ENCODE measurements at places on chromosomes 11 and 22.

- no peak for DNase-seq
Observed at GRCh38 chr11:65083134-65083833, 556 bp downstream of the CDCA5 start.

- no peak for DNase-seq
Observed at GRCh38 chr22:19051381-19052072, 70.7 kb downstream of the DGCR2 start.

DNA sequence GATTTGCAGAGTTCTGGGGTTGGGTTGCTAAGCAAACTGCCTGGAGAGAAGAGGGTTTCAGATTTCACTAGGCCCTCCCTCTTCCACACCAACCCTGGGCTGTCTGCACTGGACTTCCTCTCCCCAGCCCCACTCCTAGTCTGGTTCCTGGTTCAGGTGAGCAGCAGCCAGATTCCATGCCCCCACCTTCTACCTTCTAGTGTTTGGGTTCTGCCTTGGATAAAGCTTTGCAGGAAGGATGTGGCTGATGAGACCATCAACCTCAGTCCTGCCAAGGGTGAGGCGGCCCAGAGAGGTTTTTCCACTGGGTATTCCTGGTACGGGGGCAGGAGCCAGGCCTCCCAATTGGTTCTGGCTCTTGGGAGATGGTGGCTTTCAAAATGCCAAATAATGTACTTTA is 68.3 kb downstream of the BCR start:
- DNase-seq, result no peak

- no peak for DNase-seq
Observed at GRCh38 chr22:46696614-46697013, 41.4 kb downstream of the CERK start.

DNA sequence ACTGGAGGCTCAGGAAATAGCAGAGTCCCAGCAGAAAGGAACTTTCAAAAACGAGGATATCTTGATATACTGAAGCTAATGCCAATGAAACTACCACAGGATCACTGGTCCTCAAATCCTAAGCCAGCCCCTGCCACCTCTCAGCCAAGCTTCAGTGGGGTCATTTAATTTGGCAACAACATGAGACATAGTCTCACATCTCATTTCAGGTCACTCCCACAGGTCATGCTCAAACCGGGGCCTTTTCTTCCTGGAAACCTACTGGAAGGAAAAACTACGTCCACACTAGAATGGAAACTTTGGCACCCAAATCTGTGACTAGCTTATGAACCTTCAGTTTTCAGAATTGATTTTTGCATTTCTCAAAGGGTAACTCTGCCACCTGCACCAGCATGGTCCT is 61.9 kb upstream of the CYP2D6 start:
- no peak for DNase-seq

- no peak for DNase-seq
Observed at GRCh38 chr11:110918351-110918750, 206.1 kb upstream of the ARHGAP20 start.

DNA sequence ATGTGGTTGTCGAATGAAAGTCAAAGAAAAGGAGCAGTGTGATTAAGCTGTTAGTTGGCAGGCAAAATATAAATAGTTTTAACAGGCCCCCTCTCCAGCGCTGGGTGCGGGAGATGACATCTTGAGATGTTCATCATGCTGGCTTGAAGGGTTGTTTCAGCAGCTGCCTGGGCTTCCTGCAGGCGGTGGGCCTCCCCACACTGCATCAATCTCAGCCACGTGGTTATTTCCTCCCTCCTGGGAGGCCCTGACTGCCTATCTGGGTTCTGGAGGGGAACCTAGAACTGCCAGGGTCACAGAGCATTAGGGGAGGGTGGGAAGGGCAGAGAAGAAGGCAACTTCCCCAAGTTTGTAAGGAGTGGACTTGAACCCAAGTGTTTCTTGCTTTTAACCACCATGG is 173.3 kb upstream of the SYT13 start:
- no peak for DNase-seq

GRCh38 chr22:30040499-30041260 is 39.6 kb upstream of the HORMAD2 start:
- no peak for DNase-seq

GRCh38 chr11:130145311-130145812 is 14.2 kb upstream of the ST14 start:
- no peak for DNase-seq

GRCh38 chr11:14110629-14111028 is 148.1 kb downstream of the SPON1 start:
- DNase-seq, result no peak

- DNase-seq, result no peak
Observed at GRCh38 chr22:47203554-47203991, 441.1 kb downstream of the TBC1D22A start.

DNA sequence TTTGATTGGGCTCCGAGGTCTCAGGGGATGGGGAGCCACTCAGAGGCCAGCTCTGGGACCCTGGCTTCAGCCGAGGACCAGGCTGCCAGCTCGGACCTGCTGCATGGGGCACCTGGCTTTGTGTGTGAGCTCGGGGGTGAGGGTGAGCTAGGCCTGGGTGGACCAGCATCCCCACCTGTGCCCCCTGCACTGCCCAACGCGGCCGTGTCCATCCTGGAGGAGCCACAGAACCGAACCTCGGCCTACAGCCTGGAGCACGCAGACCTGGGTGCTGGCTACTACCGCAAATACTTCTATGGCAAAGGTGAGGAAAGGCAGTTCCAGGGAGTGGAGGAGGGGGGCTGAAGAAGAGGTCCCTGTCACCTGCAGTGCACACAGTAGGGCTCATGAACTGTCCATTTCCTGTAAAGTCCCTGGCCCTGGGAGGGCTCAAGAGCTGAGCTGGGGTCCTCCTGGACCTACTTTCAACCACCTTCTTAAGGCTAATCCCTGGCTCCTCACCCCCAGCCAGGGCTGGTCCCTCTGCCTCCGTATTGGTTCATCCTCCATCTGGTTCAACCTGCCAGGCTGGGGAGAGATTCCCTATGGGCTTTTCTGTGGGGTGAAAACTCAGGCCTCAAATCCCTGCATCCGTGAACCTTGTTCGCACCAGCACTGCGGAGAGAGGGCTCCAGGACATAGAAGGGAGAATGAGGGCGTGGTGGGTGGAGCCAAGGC is 3.6 kb downstream of the SIPA1 start:
- DNase-seq, result no peak

DNA sequence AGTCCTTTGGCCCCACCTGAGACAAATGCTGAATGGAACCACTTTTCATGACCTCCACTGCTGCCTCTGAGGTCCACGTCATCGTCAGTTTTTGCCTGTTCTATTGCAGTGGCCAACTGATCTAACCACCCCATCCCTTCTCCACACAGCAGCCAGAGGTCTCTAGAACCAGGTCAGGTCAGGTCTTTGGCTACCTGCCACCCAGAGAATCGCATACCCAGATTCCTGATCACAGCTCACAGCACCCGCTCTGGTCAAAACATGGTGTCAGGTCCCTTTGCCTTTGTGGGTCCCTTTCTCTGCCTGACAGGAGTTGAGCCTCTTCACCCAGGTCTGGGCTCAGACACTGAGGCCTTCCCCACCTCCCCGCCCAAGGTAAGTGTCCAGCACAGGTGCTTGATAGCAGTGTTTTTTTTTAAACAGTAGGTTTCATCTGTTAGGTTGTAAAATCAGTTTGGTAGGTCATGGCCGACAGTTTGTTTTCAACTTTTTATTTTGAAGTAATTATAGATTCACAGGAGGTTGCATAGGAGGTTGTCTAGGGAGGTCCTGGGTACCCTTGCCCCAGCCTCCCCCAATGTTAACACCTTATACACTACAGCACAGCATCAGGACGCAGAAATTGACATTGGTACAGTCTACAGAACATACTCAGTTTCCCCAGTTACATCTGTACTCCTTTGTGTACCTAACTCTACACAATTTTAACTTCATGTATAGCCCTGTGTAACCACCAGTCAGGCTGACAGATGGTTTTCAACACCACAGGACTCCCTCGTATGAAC is 6.9 kb downstream of the C22orf39 start:
- DNase-seq, result no peak

GRCh38 chr11:120121336-120121735 is 16.6 kb downstream of the TRIM29 start:
- DNase-seq, result no peak

- DNase-seq, result no peak
Observed at GRCh38 chr22:37986371-37986770, 2.0 kb upstream of the SOX10 start.

GRCh38 chr22:45562537-45563361 is 60.1 kb downstream of the FBLN1 start:
- no peak for DNase-seq

GRCh38 chr11:11463405-11463804 is 110.4 kb upstream of the CSNK2A3 start:
- DNase-seq, result no peak

DNA sequence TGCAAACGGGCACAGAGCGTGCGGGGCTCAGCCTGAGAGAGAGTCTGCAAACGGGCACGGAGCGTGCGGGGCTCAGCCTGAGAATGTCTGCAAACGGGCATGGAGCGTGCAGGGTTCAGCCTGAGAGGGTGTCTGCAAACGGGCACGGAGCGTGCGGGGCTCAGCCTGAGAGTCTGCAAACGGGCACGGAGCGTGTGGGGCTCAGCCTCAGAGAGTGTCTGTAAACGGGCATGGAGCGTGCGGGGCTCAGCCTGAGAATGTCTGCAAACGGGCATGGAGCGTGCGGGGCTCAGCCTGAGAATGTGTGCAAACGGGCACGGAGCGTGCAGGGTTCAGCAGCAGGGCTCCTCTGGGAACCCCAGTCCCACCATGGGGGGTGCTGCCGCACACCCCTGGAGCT is 13.5 kb downstream of the PHRF1 start:
- no peak for DNase-seq

DNA sequence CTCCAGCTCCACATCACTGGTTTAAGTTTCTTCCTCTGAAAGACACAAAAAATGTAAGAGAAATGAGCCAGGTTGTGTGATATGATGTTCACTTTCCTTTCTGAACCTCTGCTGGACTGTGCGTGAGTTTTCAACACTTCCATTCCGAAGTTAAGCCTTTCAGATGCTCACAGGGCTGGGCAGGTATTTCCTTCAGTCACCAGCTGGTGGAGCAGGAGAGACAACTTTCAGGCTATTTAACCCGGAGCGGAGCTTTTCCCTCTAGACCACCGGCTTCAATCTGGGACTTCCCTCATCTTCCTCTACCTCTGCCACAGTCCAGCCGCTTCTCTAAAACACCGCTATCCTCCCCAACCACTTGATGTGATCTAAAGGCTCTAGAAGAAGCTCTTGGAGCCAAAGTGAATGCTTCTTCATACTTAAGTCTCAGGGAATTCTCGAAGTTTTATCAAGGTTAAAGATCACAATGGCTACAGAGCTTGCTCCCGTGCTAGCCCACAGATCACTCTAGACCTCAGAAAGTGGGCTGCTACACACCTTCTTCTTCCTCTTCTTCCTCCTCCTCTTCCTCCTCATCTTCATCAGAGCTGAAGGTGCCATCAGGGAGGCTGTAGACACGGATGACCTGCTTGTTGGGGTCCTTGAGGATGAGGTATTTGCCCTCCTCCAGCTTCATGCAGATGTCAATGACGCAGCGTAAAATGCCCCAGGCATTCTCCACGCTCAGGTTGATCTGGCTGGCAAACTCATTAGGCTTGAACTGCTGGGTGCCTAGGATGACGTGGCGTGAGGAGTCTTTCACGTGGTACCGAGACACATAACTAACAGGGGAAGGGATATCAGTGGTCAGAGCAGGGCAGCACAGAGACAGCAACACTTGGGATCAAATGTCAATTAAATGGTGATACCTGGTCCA is 4.4 kb upstream of the FOXRED2 start:
- DNase-seq, result no peak

DNA sequence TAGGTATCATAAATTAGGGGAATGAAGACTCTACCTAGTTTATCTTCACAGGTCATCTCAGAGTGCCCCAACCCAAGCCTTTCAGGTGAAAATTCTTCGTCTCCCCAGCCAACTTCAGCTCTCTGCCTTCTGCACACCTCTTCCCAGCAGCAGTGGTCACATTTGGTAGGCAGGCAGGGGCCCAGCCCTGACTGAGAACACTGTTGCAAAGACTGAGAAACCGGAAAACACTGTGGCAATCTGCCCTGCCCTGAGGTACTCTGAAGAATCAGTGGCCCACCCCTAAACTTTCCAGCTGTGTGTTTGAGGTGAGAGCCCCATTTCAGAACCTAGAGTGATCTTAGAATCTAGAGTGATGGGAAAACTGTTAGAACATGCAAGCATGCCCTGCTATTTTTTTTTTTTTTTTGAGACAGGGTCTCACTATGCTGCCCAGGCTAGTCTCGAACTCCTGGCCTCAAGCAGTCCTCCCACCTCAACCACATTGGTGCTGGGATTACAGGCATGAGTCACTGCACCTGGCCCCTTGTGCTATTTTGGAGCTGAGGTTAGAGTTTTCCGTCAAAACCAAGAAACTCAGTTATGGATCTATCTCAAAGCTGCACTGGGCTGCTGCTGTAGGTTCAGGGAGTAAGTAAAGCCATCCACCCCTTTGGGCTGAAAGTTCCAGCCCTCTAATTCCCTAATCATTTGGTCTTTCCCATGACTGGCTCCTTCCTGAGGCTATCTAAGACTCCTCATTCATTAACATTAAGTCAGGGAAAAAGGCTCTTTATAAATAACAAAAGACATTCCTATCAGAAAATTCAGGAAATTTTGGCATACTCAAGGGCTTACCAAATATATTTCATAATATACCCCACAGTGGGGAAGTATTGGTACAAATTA is 1.7 kb upstream of the LDHA start:
- DNase-seq, result no peak

GRCh38 chr22:42334875-42335512 is 64.5 kb upstream of the TCF20 start:
- no peak for DNase-seq

- DNase-seq, result peak; percentile 30
Observed at GRCh38 chr11:70176940-70177689, 26.0 kb upstream of the FADD start.

DNA sequence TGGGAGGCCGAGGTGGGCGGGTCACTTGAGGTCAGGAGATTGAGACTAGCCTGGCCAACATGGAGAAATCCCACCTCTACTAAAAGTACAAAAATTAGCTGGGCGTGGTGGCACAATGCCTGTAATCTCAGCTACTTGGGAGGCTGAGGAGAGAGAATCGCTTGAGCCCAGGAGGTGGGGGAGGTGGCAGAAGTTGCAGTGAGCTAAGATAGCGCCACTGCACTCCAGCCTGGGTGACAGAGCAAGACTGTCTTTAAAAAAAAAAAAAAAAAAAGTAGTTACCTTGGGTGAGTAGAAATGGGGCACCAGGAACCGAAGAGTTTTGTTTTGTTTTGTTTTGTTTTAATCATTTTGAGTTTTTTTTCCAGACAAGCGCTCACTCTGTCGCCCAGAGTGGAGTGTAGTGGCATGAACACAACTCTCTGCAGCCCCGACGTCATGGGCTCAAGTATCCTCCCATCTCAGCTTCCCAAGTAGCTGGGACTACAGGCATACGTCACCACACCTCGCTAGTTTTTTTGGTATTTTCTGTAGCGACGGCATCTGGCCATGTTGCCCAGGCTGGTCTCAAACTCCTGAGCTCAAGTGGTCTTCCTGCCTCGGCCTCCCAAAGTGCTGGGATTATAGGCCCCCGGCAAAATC is 15.8 kb downstream of the THAP12 start:
- DNase-seq, result no peak

- DNase-seq, result no peak
Observed at GRCh38 chr22:20055144-20055543, 24.9 kb upstream of the DGCR8 start.

All from central memory CD8-positive, alpha-beta T cell (primary cell).